Heart right ventricle (tissue), 16 donors: ENCODE measurements at places on chromosomes 3 and 15. TPM values are rescaled to one million over a fixed set of nuclear protein-coding genes. Genes with fewer than 3 reads are reported as not detected.

CPNE9 gene
- not detected for total RNA-seq

GABRB3 gene
- 3.8 TPM for total RNA-seq

IQCF5 gene
- not detected for total RNA-seq

CRTAP gene
- total RNA-seq, result 97.6 TPM

CTXN2 gene
- not detected for total RNA-seq

KLF15 gene
- total RNA-seq, result 18.1 TPM

SKOR1 gene
- 0.07 TPM for total RNA-seq

UBAP1L gene
- total RNA-seq, result 1.1 TPM

TOPAZ1 gene
- not detected for total RNA-seq

MUSTN1 gene
- 32.6 TPM for total RNA-seq

PARP16 gene
- 5.0 TPM for total RNA-seq

PARP15 gene
- total RNA-seq, result 0.74 TPM

OR4F6 gene
- not detected for total RNA-seq

IP6K1 gene
- total RNA-seq, result 16.7 TPM

DNAH12 gene
- not detected for total RNA-seq

PLCH1 gene
- 2.1 TPM for total RNA-seq

GRCh38 chr3:93981649-93982048, 1.7 kb downstream of the ARL13B start:
- H3K27me3 ChIP-seq, result no peaks in the 10 kb centered on the region
- DNase-seq, result no peak
- peaks cover 20% of the 10 kb centered on the region for H3K4me1 ChIP-seq
- no peak overlapping the region for H3K4me3 ChIP-seq

- no peak for DNase-seq
- H3K4me3 ChIP-seq, result no peak overlapping the region
- no peak overlapping the region for H3K27ac ChIP-seq
- H3K4me1 ChIP-seq, result no peaks in the 10 kb centered on the region
Measured at GRCh38 chr3:901953-902778, 190.7 kb upstream of the CNTN6 start.

DNA sequence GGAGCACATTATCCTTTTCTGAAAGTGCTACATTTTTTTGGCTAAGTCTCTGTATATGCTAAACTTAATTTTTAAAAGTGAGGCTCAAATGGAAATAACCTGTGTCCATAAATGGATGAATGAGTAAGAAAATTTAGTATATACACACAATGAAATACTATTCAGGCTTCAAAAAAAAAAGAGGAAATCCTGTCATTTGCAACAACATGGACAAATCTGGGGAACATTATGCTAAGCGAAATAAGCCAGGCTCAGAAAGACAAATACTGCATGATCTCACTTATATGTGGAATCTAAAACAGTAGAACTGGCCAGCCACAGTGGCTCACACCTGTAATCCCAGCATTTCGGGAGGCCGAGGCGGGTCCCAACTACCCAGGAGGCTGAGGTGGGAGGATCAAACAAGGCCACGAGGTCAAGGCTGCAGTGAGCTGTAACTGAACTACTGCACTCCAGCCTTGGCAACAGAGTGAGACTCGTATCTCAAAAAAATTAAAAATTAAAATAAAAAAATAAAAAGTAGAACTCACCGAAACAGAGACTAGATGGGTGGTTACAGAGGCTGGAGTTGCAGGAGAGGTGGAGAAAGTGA, 25.8 kb downstream of the CCDC12 start:
- H3K36me3 ChIP-seq, result peaks cover 2% of the 10 kb centered on the region
- no peak overlapping the region for H3K4me3 ChIP-seq
- H3K27ac ChIP-seq, result peak overlapping the region; percentile 5

DNA sequence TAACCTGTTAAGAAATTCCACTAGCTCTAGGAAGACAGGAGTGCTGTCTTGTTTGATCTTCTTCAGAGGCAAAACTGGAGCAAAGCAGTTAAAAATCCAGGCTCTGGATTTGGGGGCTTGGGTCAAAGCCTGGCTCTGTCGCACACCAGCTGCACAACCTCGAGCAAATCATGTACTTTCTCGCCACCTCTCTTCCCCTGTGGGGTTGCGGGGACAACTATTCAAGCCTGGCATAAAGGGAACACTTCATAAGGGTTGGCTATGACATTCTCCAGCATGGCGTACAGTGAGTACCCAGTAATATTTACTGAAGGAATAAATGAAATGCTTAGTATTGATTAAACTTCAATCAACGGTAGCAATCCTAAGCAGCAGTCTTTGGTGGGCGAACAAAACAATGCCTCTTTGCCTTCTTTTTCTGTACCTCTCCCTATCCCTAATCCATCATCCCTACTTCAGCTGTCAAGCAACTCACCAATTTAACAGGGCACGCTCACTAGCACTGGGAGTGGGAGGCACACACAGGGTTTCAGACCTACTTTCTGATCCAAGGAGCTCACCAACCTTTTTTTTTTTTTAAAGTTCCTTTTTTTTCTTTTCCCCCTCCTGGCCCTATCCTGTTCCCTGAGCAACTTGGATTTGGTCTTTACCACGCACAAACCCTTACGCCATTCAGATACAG, 33.0 kb downstream of the GNB5 start:
- H3K36me3 ChIP-seq, result peaks cover 15% of the 10 kb centered on the region
- H3K27ac ChIP-seq, result no peak overlapping the region
- H3K4me1 ChIP-seq, result no peaks in the 10 kb centered on the region
- no peak overlapping the region for H3K4me3 ChIP-seq
- no peaks in the 10 kb centered on the region for H3K27me3 ChIP-seq

DNA sequence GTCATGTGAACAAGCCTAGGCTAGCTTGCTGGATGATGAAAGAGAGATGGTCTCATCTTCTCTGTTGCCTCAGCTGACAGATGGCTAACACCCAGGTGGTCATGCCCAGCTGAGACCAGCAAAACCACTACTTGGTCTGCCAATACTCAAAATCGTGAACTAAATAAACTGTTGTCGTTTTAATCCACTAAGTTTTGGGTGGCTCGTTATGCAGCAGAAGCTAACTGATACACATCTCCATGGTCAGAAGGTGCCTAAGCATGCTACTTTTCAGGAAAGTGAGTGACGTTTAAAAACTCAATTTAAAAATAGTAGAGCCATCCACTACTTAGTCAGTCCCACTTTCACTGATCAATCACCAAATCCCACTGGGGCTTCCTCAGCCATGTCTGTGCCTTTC, 52.8 kb downstream of the CCR4 start:
- H3K27me3 ChIP-seq, result no peaks in the 10 kb centered on the region
- no peak for DNase-seq
- no peak overlapping the region for H3K4me3 ChIP-seq
- no peaks in the 10 kb centered on the region for H3K36me3 ChIP-seq

- peak within 1 kb of the TSS; percentile 38 for H3K4me3 ChIP-seq
- H3K27me3 ChIP-seq, result no peaks in the 10 kb centered on the region
- peaks cover 52% of the 10 kb centered on the region for H3K4me1 ChIP-seq
- H3K27ac ChIP-seq, result peak within 1 kb of the TSS; percentile 25
- DNase-seq, result peak; percentile 83
- peaks cover 20% of the 10 kb centered on the region for H3K36me3 ChIP-seq
Measured at GRCh38 chr3:50345586-50346234, at the start of gene ZMYND10. TSS of gene ZMYND10 (minus strand) at chr3:50345732. CDS start at chr3:50345579, 153 bp downstream.

GRCh38 chr3:31878231-31878838, 102.7 kb downstream of the OSBPL10 start:
- H3K27me3 ChIP-seq, result no peaks in the 10 kb centered on the region
- no peak overlapping the region for H3K27ac ChIP-seq
- DNase-seq, result no peak
- no peak overlapping the region for H3K4me3 ChIP-seq

- peak overlapping the region; percentile 96 for H3K27ac ChIP-seq
- peaks cover 23% of the 10 kb centered on the region for H3K36me3 ChIP-seq
- peak overlapping the region; percentile 82 for H3K4me3 ChIP-seq
- no peak for DNase-seq
- H3K27me3 ChIP-seq, result no peaks in the 10 kb centered on the region
- peaks cover 30% of the 10 kb centered on the region for H3K4me1 ChIP-seq
Measured at GRCh38 chr3:51940648-51941462, 849 bp downstream of the RRP9 start.

- no peak overlapping the region for H3K4me3 ChIP-seq
- no peaks in the 10 kb centered on the region for H3K36me3 ChIP-seq
- H3K27ac ChIP-seq, result no peak overlapping the region
- H3K27me3 ChIP-seq, result no peaks in the 10 kb centered on the region
- DNase-seq, result no peak
Measured at GRCh38 chr3:177385831-177386301, 188.6 kb upstream of the TBL1XR1 start.

GRCh38 chr15:25812073-25812472, 51.1 kb downstream of the ATP10A start:
- no peaks in the 10 kb centered on the region for H3K36me3 ChIP-seq
- no peak overlapping the region for H3K27ac ChIP-seq
- H3K4me1 ChIP-seq, result no peaks in the 10 kb centered on the region
- no peak overlapping the region for H3K4me3 ChIP-seq
- DNase-seq, result no peak

- H3K4me1 ChIP-seq, result no peaks in the 10 kb centered on the region
- no peak overlapping the region for H3K27ac ChIP-seq
- H3K27me3 ChIP-seq, result peaks cover 23% of the 10 kb centered on the region
- H3K4me3 ChIP-seq, result no peak overlapping the region
- DNase-seq, result no peak
- H3K36me3 ChIP-seq, result no peaks in the 10 kb centered on the region
Measured at GRCh38 chr3:127174284-127174683, 18.6 kb upstream of the PRR23E start.

GRCh38 chr3:53166781-53167291, 5.8 kb downstream of the PRKCD start:
- H3K4me1 ChIP-seq, result peaks cover 10% of the 10 kb centered on the region
- no peaks in the 10 kb centered on the region for H3K36me3 ChIP-seq
- peak overlapping the region; percentile 75 for H3K27ac ChIP-seq
- no peak overlapping the region for H3K4me3 ChIP-seq
- H3K27me3 ChIP-seq, result no peaks in the 10 kb centered on the region
- DNase-seq, result peak; percentile 75

- no peaks in the 10 kb centered on the region for H3K27me3 ChIP-seq
- H3K36me3 ChIP-seq, result no peaks in the 10 kb centered on the region
- DNase-seq, result no peak
- no peaks in the 10 kb centered on the region for H3K4me1 ChIP-seq
Measured at GRCh38 chr3:139234491-139234890, 109.3 kb upstream of the MRPS22 start.

DNA sequence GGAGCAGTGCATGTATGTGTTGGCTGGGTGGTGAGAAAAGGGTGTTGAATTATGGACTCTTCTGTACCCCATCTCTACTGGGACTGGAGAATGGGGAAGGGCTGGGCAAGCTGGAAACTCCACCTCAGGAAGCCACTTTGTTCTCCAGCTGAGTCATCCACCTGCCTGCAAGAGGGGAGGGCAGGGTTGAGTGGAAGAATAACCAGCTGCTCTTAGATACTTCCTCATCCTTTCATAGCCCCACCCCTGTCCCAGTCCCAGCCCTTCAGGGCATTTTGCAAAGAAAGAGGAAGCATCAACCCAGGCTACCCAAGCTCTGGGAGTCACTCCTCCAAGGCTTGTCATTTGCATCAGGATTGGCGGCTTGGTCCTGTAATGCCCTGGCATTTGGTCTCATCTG, 33.1 kb downstream of the RAB11A start:
- peak; percentile 34 for DNase-seq
- no peaks in the 10 kb centered on the region for H3K36me3 ChIP-seq
- peaks cover 31% of the 10 kb centered on the region for H3K4me1 ChIP-seq
- H3K27me3 ChIP-seq, result no peaks in the 10 kb centered on the region
- no peak overlapping the region for H3K27ac ChIP-seq

DNA sequence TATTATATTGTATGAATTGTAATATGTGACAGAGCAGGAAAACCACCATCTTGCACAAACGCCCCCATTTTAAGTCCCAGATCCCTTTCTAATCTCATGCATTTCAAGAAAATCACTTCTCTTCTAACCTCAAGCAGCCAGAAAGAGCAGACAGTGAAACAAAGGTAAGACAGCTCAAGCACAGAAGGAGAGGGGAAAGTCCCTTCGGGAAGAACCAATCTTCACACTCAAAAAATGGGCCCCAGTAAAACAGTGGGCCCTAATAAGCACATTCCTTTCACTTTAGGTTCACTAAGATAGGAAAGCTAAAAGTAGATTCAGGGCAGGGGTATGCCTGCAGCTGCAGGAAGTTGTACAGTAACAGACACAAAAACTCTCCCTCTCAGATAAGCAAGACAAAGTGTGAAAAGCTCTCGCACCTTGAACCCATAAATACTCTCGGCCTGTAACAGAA, 1268.7 kb downstream of the SI start:
- H3K4me3 ChIP-seq, result no peak overlapping the region
- H3K27ac ChIP-seq, result no peak overlapping the region
- no peaks in the 10 kb centered on the region for H3K36me3 ChIP-seq
- H3K27me3 ChIP-seq, result no peaks in the 10 kb centered on the region

- peak overlapping the region; percentile 80 for H3K4me3 ChIP-seq
- peak; percentile 14 for DNase-seq
- no peaks in the 10 kb centered on the region for H3K27me3 ChIP-seq
- H3K36me3 ChIP-seq, result no peaks in the 10 kb centered on the region
- peak overlapping the region; percentile 99 for H3K27ac ChIP-seq
- no peaks in the 10 kb centered on the region for H3K4me1 ChIP-seq
Measured at GRCh38 chr3:41200669-41201021, 1.3 kb downstream of the CTNNB1 start.

GRCh38 chr15:85762039-85762755, 32.5 kb downstream of the KLHL25 start:
- peaks cover 52% of the 10 kb centered on the region for H3K4me1 ChIP-seq
- no peaks in the 10 kb centered on the region for H3K36me3 ChIP-seq
- H3K27me3 ChIP-seq, result no peaks in the 10 kb centered on the region
- no peak overlapping the region for H3K4me3 ChIP-seq
- no peak for DNase-seq

- no peaks in the 10 kb centered on the region for H3K4me1 ChIP-seq
- no peaks in the 10 kb centered on the region for H3K36me3 ChIP-seq
- H3K4me3 ChIP-seq, result no peak overlapping the region
- H3K27ac ChIP-seq, result no peak overlapping the region
- H3K27me3 ChIP-seq, result no peaks in the 10 kb centered on the region
- no peak for DNase-seq
Measured at GRCh38 chr3:27824312-27825200, 102.4 kb upstream of the EOMES start.

- no peaks in the 10 kb centered on the region for H3K36me3 ChIP-seq
- no peaks in the 10 kb centered on the region for H3K4me1 ChIP-seq
- H3K4me3 ChIP-seq, result no peak overlapping the region
Measured at GRCh38 chr15:63022181-63022580, 20.4 kb upstream of the TPM1 start.

- H3K36me3 ChIP-seq, result no peaks in the 10 kb centered on the region
- H3K4me3 ChIP-seq, result no peak overlapping the region
- no peaks in the 10 kb centered on the region for H3K27me3 ChIP-seq
- no peaks in the 10 kb centered on the region for H3K4me1 ChIP-seq
Measured at GRCh38 chr3:176795891-176796290, 401.4 kb downstream of the TBL1XR1 start.

GRCh38 chr3:14775011-14775410, 43.8 kb upstream of the FGD5 start:
- DNase-seq, result no peak
- H3K4me3 ChIP-seq, result no peak overlapping the region

- H3K4me3 ChIP-seq, result peak overlapping the region; percentile 64
- no peak for DNase-seq
- H3K36me3 ChIP-seq, result no peaks in the 10 kb centered on the region
- peak overlapping the region; percentile 93 for H3K27ac ChIP-seq
- H3K27me3 ChIP-seq, result peaks cover 23% of the 10 kb centered on the region
Measured at GRCh38 chr15:96332637-96333121, 2.2 kb downstream of the NR2F2 start.

GRCh38 chr15:79090487-79091203, at the start of gene RASGRF1:
TSS of gene RASGRF1 (minus strand) at chr15:79090780. CDS start at chr15:79090498, 282 bp downstream.
- H3K4me3 ChIP-seq, result peak within 1 kb of the TSS; percentile 19
- H3K27ac ChIP-seq, result no peak within 1 kb of the TSS
- H3K4me1 ChIP-seq, result peaks cover 20% of the 10 kb centered on the region

- no peaks in the 10 kb centered on the region for H3K27me3 ChIP-seq
- no peaks in the 10 kb centered on the region for H3K36me3 ChIP-seq
- DNase-seq, result no peak
- no peak overlapping the region for H3K4me3 ChIP-seq
- H3K27ac ChIP-seq, result no peak overlapping the region
Measured at GRCh38 chr15:99273801-99274200, 22.5 kb downstream of the LRRC28 start.
